ENCODE measurements at places on chromosomes 1 and 21.

DNA sequence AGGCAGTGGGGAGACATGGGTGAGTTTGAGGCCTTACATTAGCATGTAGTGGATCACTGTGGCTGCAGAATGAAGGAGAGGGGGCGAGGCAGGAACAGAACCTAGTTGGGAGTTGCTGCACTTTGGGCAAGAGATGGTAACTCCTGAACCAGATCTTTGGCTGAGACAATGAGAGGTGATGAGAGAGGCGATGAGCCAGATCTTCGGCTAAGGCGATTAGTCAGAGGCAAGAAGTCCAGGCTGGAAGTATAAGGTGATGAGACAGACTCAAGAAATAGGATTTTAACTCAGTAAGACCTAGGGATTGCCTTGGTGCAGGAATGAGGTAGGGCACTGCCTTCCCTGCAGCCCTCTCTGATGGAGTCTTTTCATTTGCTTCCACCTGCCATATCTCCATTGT, 9.1 kb upstream of the ARTN start:
- no peak for DNase-seq

DNA sequence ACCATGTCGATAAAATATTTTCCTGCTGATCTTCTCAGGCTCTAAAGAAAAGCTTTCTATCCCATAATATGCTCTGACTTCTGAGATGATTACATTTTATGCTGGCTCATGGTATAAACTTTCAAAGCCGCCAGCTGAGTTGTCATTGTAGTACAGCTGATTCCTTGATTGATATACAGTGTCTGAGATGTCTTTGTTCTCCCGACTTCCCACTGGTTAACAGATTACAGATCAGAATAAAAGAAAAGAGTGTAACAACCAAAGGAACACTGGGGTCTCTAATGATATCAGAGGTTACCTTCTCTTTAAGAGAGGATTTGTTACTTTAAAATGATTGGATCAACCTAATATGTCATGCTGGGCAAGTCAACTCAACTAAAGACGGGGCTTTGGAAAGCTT, 485.4 kb upstream of the LRRC7 start:
- no peak for DNase-seq

DNA sequence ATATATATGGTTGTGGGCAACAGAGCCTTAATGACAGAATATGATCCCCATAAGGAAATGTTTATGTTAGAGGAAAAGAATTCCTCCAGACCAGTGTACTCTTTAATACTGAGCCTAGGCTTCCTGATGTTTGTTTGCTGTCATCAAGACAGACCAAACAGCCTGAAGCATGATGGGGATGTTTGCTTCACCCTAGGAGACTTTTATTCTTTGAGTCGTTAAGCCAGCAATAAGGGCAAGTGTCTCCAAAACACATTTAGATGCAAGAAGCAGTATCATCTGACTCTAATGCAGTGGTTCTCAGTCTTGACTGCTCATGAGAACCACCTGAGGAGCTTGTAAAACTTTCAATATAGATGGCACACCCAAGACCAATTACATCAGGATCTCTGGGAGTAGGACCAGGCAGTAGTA, 33.1 kb downstream of the UBE2U start:
- no peak for DNase-seq

- peak; percentile 66 for DNase-seq
Observed at GRCh38 chr1:111471012-111471411, 2.8 kb upstream of the C1orf162 start.

All from stimulated activated CD4-positive, alpha-beta T cell treated with anti-CD3 and anti-CD28 coated beads, Interleukin-4, amount 100 ng/mL, for 24 hours (primary cell).